ENCODE measurements at places on chromosomes 12 and 14.

DNA sequence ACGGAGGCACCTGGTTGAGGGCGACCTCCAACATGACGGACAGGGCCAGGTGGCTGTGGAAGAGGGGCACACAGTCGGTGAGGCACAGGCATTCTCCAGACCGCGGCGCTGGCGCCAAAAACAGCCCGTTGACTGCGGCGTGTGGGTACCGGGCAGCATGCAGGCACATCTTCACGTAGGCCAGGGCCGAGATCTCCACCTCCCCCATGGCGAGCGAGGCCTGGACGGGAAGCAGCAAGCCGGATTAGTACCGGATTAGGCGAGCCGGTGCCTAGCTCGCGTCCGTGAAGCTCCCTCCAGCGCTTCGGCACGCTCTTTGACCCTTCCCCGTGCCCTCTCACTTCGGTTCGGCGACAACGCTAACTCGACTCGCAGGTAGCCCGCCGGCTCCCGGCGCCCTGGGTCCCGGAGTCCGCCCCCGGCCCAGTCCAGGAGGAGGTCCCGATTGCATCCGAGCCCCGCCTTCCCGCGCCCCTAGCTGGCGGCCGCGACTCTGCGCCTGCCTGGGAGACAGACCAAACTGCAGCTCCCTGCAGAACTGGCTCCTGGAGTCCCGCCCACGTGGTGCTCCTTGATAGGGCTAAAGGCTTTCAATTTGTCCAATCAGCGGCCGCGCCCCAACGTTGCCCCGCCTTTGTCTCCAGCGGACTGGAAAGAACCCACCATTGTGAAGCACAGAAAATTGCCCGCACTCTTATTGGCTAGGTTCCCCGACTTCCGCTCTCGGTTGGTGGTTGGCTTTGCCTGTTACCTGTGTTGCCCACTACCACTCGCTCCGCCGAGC, at the start of gene EMC9:
Gene EMC9, minus strand, starts transcription at position 495 of the 784 bp plus-strand sequence. Its CDS starts 287 bp downstream, at position 208.
- DNase-seq = peak; percentile 100

DNA sequence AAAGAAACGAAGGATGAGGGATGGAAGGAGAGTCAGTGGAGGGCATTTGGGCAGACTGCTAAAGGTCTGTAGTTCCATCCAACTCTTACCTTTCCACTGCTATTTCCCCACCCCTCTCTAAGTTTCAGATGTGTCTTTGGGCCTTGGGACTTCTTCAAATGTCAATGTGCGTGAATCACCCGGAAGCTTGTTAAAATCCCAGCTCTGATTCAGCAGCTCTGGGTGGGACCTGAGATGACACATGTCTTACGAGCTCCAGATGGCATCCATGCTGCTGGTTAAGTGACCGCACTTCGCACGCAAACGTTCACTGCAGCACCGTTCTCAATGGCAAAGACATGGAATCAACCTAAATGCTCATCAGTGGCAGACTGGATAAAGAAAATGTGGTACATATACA, 309.9 kb downstream of the VRK1 start:
- no peak for DNase-seq

DNA sequence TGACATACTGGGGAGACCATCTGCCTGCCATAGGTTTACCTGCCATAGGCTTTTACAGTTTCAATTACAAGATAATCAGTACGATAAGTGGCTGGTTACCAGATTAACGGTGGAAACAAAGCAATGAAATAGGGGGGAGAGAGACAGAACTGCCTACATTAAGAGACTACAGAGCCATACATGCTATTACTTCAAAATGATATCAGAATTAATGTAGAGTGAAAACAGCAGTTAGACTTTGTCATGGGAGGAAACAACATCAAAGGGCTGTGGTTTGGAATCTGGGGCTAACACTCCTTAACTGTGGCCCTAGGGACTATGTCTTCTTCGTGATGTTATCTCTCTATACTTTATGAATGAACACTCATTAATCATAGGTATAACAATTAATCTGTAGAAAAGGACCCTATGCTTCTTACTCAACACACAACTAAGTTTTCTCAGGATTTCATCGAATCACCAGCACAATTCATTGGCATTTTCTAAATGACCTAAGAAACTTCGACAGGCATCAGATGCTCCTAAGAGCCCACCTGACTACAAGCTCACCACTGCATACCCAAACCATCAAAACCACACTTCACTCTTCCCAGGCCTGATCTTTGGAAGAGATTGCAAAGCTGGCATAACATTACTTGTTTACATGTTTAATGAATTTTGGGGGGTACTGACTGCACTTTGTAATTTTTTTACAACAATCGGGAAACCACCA, 475.6 kb upstream of the SOX5 start:
- DNase-seq = no peak

DNA sequence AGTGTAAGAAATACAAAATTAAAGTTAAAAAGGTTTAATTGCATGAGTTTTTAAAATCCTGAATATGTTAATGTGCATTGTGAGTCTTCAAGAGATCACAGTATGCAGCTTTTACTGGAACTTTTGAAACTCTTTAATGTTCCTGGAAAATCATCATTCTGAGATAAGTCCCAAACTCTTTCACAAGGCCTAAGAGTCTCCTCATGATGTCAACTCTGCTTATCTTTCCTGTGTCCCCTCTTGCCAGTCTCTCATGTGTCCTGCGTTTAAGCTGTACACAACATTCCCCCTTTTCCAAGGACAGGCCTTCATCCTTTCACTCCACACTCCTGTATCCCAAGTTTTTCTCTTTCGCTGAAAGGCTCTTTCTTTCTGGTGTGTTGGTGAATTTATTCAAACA, 380.1 kb downstream of the SOX5 start:
- no peak for DNase-seq

DNA sequence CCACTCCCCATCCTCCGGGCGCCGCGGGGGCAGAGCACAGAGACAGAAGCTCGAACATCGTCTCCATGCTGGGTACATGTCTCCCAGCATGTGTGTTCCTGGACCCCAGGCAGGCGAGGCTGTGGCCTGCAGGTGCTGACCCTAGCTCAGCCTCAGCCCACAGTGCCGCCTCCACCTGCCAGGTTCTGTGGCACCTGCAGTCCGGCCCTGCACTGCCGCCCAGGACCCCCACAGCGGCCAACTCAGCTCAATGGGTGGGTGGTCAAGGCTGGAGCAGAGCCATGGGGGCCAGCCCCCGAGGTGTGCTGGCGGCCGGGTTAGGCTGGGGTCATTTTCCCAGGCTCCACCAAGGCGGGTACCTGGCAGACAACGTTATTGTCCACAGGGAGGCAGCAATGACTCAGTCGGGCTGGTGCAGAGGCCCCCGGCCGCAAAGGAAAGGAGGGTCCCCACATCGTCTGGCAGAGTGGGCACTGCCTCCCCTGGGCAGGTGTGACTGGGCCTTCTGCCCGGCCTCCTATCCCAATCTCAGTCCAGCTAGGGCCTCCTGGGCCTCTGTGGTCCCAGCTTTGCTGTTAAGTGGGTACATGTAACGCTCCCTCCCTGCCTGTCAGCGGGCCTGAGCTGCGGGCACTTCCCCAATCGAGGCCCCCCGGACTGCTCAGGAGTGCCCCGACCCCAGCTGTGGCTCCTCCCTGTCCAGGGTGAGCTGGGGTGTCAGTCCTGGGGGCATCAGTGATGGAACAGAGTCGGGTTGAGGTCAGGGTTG, 20.2 kb upstream of the NUDT14 start:
- DNase-seq = no peak

GRCh38 chr12:128077211-128077916, 189.6 kb upstream of the TMEM132C start:
- no peak for DNase-seq

DNA sequence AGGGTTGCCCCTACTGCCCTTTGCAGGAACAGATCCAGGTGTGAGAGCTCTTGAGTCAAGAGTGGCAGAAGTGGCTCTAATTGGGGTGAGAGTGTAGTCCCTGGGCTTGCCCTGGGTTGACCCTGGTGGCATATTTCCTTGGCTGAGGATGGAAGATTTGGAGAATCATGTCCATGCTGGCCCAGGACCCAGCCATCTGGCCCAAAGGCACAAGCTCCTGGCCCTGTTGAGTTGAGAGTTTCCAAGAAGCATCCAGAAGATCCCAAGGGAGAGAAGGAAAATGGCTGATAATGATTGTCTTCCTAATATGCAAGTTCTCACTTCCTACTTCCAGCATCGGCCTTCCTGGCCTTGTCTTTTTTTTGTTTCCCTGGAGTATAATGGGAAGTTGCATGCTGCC, 55.5 kb upstream of the SRSF5 start:
- DNase-seq = peak; percentile 79

DNA sequence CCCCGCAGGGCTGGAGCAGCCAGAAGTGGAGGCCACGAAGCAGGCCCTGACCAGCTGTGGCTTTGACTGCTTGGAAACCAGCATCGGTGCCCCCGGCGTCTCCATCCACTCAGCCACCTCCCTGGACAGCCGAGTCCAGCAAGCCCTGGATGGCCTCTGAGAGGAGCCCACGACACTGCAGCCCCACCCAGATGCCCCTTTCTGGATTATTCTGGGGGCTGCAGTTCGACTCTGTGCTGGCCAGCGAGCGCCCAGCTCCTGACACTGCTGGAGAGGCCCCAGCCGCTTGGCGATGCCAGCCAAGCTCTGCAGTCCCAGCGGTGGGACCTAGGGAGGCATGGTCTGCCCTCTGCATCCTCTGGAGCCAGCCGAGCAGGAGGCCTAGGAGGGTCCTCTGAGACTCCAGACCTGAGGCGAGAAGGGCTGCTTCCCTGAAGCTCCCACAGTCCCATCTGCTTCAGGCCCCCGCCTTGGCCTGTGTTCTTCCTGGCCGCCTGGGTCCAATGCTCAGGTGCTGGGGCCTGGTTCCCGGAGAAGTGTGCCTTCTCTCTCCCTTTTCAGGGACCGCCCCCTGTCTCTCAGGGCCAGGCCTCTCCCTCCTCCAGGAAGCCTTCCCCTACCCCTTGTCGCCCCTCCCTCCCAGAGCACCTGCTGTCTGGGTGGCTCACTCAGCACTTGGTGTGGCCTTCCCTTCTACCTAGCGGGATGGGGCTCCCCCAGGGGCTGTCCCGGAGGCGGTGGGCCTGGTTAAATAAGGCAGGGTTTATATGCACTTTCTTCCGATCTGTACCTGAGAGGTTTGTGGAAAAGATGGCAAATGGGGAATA, 23.0 kb downstream of the MVK start:
- DNase-seq = no peak

GRCh38 chr14:71498212-71498611, 434.0 kb upstream of the RGS6 start:
- no peak for DNase-seq

DNA sequence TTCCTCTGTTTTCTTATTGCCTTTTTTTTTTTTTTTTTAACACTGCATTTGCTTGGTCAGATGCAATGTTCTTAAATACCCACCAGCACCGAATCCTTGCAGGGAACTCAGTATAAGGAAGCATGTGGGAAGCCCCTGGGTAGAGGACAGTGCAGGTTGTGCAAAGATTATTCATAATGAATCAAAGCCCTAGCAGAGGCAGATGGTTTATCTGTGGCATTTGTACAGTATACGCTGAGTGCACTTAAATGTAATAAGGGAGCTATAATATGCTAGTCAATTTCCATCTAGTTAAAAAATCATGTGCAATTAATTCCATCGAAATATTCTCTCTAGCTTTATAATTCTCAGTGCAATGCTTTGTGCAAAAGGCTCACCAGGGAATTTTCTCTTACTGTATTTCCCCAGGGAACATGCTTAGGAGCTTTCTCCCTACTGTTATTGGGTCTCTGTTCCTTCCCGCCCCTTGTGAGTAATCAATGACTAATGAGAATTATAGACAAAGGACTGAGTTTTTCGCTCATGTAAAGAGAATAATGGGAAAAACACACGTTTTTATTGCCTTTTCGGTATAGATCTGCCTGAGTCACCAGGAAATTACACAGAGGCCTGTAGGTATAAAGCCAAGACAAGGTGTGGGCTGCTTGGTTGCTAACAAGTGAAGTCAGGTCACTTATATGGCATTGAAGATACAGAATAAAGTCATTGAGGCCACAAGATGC, 1214.3 kb upstream of the TMEM132C start:
- DNase-seq = no peak

DNA sequence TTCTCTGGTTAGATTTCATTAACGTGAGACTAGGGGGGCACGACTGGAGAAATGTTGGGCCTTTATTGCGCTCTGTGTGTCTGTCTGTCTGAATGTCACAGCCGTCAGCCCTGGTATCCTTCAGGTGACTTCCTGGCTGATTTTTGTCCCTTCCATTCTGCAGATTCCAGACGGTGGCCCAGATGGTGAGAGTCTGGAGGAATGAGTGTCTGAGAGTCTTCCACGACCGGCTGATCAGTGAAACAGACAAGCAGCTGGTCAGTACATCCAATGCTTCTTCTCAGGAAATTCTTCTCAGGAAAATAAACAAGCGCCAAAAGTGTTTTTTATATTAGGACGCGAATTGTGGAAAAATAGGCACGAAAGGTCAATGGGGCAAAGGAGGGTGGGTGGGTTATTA, 93.5 kb downstream of the CCDC92 start:
- no peak for DNase-seq

- DNase-seq = no peak
Measured at GRCh38 chr12:68356060-68356695, 24.0 kb upstream of the MDM1 start.

GRCh38 chr12:92398565-92399309, 253.1 kb upstream of the BTG1 start:
- no peak for DNase-seq

DNA sequence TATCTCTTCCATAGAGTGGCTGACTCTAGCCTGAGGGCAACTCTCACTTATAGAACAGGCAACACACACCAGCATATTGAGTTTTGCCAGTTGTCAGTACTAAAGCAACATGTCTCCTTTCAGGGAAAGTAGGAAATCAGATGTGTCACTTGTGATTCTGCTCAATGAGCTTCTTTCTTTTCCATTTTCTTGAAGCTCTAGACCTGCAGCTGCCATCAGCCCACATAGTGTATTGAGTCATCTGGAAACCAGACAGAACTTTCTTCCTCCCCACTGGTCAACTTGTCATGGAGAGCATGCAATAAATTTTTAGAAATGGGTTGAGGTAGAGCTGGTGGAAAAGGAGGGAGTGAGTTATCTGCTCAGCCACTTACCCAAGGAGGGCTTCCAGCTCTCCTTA, 209.0 kb upstream of the PLEKHG7 start:
- no peak for DNase-seq

DNA sequence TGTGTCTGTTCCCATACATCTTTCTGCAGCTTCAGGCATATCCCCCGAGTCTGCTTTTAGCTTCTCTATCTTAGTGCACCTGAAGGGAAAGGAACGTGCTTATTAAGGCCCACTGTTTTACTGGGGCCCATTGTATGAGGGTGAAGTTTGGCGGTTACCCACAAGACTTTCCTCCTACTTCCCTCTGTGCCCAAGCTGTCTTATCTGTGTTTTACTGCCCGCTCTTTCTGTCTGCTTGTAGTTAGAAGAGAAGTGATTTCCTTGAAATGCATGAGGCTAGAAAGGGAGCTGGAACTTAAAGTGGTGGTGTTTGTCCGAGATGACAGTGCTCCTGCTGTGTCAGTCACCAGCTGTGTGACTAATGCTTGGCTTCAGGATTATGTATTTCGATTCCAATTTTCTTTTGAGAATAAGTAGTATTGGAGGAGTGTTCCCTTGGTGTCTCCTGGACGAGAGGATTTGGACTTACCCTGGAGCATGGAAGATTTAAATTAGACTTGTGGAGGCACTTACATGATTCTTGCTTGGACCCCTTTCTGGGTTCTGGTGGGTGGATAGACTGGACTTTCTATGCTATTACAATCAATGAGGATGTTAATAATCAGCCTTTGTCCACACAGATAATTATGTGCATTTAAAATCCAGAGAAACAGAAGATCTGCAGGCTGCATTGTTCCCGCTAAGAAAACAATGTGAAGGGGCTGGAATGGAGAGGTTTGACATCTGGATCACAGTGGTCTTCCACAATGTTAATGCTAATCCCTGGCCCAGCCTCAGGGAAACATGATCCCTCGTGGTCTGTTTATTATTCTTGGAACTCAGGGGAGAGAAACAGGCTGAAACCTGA, 13.9 kb upstream of the KRT86 start:
- no peak for DNase-seq

All from right cardiac atrium (tissue), 5 donors.